Stimulated activated CD4-positive, alpha-beta T cell treated with anti-CD3 and anti-CD28 coated beads, Interleukin-4, amount 100 ng/mL, for 4 hours (primary cell): ENCODE measurements at places on chromosomes 16 and 17.

GRCh38 chr17:43457362-43457692 is 26.4 kb upstream of the DHX8 start:
- no peak for DNase-seq

DNA sequence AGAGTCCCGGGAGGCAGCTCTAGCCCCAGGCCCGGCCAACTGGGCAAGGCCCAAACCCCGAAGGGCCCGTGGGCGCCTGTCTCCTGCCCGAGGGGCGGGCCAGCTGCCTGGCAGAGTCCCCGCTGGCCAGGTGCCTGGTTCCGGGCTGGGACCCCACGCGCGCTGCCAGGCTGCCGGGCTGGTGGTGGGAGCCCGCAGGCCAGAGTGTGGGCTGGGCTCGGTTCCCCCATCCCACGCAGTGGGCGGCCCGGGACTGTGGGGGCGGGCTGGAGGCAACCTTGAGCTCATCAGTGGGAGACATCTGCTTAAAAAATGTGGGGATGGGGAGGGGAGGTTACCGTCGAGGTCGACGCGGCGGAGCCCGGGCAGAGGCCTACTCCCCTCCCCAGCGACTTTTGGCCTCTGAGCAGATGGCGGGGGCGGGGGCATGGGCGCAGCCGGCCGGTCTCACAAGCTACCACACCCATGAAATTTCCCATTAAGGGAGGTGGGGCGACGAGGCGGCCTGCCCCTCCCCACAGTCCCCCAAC is 176.4 kb upstream of the GSE1 start:
- DNase-seq, result no peak

GRCh38 chr16:88678224-88678979 is 7.9 kb downstream of the SNAI3 start:
- no peak for DNase-seq

GRCh38 chr16:60727851-60728250 is 1308.4 kb downstream of the CDH8 start:
- no peak for DNase-seq

DNA sequence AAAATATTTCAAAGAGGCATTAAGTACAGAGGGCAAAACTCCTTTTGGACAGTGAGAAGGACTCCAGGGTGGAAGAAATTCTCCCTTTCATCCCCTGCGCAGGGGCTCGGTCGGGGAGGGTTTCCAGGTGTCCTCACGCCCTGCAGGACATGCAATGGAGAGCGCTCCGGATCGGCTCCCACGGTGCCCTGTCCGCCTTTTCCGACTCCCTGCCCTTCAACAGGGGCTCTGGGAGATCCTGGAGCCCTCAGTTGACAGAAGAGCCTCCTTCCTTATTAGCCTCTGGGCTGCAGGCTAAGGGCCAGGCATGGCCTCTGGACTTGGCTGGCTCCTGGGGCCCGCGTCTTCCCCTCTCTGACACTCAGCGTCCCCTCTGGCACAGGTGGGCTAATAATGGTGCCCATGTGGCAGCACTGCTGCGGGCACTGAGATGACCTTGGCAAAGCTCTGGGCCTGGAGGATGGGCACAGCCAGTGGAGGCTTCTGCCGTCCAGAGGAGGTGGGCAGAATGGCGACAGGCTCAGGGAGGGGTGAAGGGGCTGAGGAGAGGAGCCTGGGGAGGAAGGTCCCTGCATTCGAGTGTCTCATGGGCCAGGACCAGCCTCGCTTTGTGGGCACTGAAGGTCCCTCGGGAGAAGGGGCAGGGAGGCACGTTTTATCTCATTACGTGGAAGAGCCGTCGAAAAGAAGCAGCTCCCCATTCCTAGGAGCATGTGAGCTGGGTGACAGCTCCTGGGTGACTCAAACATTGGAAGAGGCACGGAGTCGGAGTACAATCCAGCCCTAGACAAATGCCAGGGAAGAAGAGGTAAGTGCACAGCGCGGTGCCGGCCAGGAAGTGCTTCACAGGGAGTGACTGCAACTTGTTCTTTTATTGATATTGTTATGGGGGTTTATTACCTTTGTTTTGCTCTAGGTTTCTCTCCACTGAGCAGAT is 161.7 kb downstream of the IRF8 start:
- DNase-seq, result no peak

- DNase-seq, result no peak
These were observed 5.2 kb downstream of the PERCC1 start for GRCh38 chr16:1435921-1436697.

DNA sequence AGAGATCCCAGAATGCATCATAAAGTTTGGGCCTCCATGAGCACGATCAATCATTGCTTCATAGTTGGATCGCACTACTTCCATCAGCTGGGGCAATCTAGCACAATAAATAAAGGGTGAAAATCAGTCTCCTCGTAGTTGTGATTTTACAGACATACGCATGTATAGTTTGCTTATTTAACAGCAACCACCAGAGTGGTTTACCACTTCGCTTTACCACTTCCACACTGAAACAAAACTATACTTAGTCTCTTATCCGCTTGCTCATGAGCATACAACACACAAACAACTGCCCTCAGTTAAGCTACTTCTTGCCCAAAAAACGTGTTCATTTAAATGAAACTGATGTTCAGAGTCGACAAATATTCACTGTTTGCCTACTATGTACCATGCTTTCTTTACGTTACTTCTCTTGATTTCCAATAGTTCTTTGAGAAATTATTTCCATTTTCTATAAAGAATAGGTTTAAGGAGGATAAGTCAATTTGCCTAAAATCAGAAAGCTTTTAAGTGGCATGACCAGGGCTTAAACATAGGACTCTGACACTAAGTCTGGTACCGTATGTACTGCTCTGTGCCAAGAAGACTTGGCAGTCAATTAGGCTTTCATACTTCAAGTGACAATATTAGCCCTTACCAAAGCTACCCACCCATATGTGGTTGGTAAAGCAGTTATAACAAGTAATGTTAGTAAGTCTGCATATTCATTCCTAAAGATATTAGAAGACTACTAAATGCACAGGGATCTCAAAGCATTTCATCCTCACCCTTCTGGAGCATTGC is 22.0 kb downstream of the SETD6 start:
- DNase-seq, result no peak

DNA sequence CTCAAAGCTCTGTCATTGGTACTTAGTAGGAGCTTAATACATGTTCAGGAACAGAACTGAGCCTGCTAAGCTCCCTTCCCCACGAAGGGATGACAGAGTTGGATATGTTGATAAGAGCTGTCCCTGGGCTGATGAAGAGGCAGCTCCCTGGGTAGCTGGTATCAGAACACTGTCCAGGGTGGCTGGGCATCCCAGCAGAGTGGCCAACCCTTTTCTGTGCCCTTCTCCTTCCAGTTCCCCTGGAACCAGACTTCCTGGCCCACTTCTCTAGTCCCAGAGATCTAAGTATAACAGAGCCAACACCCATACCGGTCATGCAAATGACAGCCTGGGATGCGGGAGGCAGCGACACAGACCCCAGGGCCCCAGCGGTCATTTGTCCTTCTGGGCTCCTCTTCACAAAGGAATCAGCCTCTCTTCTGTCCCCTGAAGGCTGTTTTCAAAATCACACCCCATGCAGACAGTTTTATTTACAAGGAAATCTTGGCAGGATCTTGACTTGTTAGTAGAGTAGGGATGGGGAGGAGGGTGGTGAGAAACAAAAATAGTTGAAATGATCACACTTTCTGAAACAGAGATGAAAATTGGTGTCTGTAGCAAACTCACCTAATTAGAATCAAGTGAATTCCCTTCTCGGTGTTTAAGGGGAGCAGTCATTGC is 1.4 kb upstream of the RHBDL3 start:
- no peak for DNase-seq

GRCh38 chr16:30984669-30985400 is at the start of gene HSD3B7:
HSD3B7 (plus strand) TSS chr16:30985207; CDS start chr16:30985659, 452 bp downstream.
- peak; percentile 85 for DNase-seq

GRCh38 chr17:12568358-12569251 is 97.1 kb upstream of the MYOCD start:
- DNase-seq, result no peak

GRCh38 chr16:29814592-29814991 is 1.4 kb upstream of the PAGR1 start:
- no peak for DNase-seq

- no peak for DNase-seq
These were observed 845 bp downstream of the SP2 start for GRCh38 chr17:47896672-47897490.

- no peak for DNase-seq
These were observed 67.2 kb downstream of the WWP2 start for GRCh38 chr16:69829338-69829737.

DNA sequence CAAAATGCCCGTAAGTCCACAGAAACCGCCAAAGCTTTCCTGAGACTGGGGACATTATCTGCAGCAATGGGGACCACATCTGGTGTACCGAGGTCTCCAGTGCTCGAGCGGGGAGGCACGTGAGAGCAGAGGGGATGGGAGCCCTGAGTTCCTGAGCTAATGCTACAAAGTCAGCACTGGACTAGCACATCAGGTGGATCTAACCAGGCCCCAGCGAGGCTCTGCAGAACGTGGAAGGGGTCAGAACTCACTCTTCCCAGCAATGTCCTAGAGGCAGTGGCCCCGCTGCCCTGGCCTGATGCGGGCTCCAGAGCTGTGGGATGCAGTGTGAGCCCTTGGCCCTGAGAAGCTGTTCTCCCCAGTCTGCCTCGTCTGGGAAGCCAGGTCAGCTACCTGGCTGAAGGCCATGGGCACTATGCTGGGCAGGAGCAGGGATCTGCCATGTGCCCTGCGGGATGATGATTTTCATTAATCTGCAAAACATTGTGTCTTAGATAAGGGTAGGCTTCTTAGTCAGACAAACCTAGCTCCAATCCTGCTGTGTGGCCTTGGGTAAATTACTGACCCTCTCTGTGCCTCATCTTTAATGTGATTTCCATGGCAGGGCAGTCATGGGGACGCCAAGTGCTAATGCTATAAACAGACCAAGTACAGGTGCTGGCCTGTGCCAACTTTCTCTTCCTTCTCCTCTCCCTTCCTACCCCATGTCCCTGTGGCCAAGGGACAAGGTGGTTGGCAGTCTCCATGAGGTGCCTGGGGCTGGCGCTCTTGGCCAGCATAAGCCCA is 40.1 kb upstream of the SLC38A10 start:
- no peak for DNase-seq

DNA sequence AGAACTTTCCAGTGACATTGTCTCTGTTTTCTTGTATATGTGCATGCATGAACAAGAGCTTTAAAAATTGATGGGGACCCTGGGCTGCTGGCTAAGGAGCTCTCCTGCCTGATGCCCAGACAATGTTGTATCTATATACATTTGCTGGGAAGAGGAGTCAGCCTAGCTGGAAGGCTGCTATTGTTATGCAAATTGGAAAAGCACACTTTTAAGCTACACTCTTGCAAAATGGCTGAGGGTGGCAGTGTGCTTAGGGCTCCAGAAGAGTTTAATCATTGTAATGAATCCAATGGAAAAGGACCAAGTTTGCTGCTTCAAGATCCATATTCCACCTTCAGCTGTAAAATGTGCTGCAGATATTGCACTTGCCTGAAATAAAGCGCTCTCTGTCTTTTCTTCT is 171.8 kb downstream of the PRKCA start:
- no peak for DNase-seq

DNA sequence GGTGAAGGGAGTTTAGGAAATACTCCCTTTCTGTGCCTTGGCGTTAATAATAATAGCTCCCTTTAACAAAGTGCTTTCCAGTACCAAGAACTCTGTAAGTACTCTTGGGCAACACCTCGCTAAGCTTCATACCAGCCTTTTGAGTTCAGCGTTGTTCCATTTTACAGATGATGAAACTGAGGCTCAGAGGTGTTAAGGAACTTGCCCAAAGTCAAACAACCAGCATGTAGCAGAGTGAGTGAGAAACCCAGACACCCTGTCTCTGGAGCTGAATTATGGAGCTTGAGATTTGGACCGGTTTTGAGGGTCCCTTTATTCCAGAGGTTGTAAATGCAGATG is 607 bp downstream of the KATNIP start:
- DNase-seq, result no peak

DNA sequence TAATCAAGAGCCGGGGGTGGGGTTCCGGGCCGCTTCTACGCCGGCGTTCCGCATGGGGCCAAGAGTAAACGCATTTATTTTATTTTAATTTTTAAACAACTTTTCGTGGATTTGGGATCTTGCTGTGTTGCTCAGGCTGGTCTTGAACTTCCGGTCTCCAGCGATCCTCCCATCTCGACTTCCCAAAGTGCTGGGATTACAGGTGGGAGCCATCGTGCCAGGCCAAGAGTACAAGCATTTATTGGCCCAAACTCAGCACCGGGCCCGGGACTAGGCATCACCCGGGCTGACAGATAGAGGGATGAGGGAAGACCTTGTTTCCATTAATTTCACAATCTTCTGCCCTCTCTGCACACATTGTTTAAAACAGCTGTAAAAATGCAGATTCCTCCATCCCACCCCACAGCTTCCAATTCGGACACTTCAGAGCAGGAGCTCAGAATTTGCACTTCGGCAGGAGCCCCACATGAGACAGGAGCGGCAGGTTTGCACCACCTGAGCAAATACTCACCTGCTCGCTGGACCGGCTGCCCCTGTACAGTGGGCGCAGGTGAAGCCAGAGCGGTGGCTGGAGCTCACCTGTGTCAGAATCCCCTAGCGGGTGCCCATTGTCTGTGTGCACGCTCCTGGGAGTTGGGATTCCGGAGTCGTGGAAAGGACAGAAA is 663 bp upstream of the GINS2 start:
- no peak for DNase-seq

DNA sequence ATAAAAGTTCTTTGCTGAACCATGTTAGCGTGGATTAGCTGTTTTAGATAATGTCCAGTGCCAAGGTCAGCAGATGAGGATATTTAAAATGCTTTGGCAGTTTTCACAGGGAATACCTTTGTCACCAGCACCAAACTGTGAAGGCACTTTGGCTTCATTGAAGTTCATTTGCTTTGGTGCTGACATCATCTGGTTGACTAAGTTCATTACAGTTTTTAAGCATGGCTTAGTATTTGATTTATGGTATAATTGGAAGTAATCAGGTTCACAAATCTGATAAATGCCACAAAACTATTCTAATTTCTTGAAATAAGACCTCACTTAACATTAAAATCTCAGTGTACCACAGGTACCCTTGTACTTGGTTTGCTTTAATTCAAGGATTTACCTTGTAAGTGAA is 4.3 kb downstream of the GID4 start:
- DNase-seq, result no peak

- DNase-seq, result peak; percentile 70
These were observed 162.6 kb upstream of the PLCG2 start for GRCh38 chr16:81616321-81617020.

GRCh38 chr16:2467528-2468232 is 3.4 kb upstream of the NTN3 start:
- DNase-seq, result no peak

- peak; percentile 22 for DNase-seq
These were observed 8.2 kb downstream of the FMNL1 start for GRCh38 chr17:45229681-45230409.

- no peak for DNase-seq
These were observed 120.3 kb upstream of the ADAMTS18 start for GRCh38 chr16:77555126-77555525.

DNA sequence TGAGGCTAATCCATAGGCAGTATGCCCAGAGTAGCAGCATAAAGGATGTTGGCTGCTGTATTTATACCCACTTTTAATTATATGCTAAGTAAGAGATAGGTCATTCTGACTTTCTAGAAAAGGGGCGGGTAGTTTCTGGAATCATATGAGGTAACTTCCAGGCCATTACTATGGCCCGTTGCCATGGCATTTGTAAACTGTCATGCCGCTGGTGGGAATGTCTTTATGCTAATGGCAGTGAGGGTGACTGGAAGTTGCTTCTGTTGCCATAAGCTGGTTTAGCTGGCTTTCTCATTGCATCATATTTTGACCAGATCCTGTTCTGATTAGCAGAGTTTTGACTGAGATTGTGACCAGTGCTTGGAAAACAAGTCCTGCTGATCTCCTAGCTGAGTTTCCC is 929.6 kb upstream of the CDH8 start:
- no peak for DNase-seq
